IMR-90 (cell line): ENCODE measurements at places on chromosomes 1 and 21. TPM values are rescaled to one million over a fixed set of nuclear protein-coding genes. Genes with fewer than 3 reads are reported as not detected.

The AUNIP gene
- total RNA-seq, result 3.9 and 5.0 TPM in 2 replicates

The HPCAL4 gene
- not detected in 2 replicates for total RNA-seq

- DNase-seq, result peak; percentile 46
These were observed 213.3 kb upstream of the ZRANB2 start for GRCh38 chr1:71294178-71294577.

- DNase-seq, result no peak
These were observed 5.9 kb downstream of the SELENON start for GRCh38 chr1:25805863-25806225.

DNA sequence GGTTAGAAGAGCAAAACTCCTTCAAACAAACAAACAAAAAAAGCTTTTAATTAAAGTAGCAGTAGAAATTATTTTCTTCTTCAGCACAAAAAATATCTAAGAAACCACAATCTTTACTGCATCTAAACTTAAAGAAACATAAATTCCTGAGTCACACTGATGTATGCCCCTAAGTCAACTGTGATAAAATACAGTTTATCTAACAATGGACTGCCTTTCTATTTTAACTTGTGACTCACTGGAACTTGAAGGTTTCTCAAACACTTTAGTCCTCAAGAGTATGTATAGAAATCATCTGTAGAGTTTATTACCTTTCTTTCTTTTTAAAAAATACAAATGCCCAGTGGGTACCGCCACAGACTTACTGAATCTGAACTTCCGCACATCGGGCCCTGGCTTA, 86.2 kb downstream of the LBR start:
- DNase-seq, result no peak

DNA sequence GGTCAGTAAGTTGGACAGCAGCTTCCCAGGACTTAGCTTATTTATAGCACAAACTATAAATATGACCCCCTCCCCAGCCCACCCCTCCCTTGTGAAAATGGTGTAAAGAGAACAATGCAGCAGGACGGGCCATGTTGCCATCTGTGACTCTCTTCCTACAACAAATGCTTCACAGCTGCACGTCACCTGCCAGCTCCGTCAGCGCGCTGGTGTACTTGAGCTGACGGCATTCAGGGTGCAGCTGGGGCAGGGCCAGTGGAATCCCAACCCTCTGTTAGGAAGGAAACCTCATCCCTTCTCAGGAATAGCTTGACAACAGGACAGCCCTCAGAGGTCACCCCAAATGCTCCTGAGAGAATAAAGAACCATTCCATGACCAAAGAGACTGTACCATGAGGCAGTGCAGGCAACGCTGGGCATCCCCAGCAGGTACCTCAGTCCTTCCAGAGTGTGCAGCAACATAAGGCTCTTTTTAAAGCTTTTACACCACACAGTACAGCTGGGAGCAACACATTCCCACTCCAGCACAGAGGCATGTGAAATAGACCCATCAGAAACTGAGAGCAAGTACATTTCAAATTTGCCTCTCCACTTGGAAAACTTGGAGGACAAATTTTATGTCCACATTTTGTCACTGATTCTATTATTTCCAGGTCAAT, 85.0 kb downstream of the ATP1A1 start:
- DNase-seq, result no peak
